Pulmonary artery endothelial cell (primary cell): ENCODE measurements at places on chromosomes 6 and 20. TPM values are rescaled to one million over a fixed set of nuclear protein-coding genes. Genes with fewer than 3 reads are reported as not detected.

The TBCC gene
- 33.2 and 37.4 TPM in 2 replicates for total RNA-seq

The ZBTB12 gene
- total RNA-seq = 3.5 and 5.2 TPM in 2 replicates

The BPIFB2 gene
- total RNA-seq = not detected in 2 replicates

The CAGE1 gene
- 0.04 and 0.13 TPM in 2 replicates for total RNA-seq

The PLCG1 gene
- total RNA-seq = 94.7 and 129 TPM in 2 replicates

The PCMTD2 gene
- total RNA-seq = 44.7 and 49.9 TPM in 2 replicates

The SMOC2 gene
- not detected in 2 replicates for total RNA-seq

The FAM50B gene
- total RNA-seq = 8.7 and 18.9 TPM in 2 replicates
